Erythroblast (primary cell): ENCODE measurements at places on chromosomes 13 and 19.

GRCh38 chr13:73924607-73925006, 209.6 kb downstream of the KLF12 start:
- DNase-seq = no peak

- DNase-seq = no peak
Measured at GRCh38 chr13:30456290-30456689, 9.4 kb downstream of the HMGB1 start.

- no peak for DNase-seq
Measured at GRCh38 chr19:47398707-47399597, 20.4 kb downstream of the MEIS3 start.

DNA sequence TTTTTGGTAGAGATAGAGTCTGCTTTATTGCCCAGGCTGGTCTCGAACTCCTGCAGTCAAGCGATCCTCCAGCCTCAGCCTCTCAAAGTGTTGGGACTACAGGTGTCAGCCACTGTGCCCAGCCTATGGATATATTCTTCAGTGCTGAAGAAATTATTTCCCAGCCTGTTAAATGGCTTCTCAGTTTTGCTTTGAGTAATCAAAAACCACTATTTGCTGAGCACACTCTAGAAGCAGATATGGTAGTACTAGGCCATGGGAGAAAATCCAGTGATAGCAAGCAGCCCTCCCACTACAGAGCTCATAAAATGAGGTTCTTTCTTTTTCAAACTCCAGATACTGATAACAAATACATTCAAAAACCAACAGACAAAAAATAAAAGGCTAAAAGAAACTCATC, 80.6 kb upstream of the CLDN10 start:
- no peak for DNase-seq

DNA sequence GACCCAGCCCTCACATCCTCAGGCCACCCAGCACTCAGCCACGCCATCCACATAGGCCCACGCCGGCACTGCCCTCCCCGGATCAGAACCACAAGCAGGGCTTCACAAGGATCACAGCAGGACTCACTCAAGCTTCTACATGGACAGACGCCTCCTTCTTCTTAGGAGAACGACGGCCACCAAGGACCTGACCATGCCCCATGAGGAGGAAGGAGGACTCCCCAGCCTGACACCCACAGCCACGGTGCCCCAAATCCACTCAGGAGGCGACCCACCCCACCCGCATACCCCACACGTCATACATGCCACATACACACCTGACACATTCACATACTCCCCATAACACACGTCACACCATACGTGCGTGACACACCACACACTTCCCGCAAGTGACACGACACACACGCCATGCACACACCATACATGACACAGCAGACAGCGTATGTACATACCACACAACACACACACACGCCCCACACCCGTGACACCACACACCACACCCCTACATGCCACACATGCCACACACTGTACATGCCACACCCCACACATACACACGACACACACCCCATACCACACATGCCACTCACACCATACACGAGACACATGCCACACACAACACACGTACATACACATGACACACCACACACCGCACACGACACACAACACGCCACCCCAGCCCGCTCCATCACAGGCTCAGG, 50.4 kb downstream of the MLLT1 start:
- no peak for DNase-seq

DNA sequence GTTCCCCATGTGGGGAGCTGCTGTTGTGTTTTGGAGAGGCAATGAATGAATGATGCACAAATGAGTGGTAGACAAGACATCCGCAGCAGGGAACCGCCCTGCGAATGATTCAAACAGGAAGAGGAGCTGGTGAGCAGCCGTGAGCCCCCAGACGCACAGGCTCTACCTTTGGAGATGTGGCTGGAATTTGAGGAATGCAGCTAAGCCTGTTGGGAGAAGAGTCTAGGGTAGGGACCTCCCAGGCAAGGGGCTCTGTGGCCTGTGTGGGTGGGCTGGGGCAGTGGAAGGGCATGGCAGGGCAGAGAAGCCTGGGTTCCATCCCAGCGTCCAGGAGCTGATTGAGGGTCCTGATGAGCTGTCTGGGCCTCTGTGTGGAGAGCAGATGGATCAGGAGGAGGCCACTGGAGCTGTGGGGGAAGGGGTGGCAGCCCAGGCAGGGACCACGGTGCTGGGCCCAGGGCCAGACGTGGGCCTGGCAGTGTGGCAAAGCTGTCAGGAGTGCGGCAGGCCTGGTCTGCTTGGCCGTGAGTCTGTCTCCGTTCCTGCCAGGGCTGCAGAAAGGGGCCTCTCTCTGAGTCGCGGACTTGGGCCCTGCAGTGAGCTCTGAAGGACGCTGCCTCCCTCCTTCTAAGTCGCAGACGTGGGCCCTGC, 41.8 kb upstream of the DCUN1D2 start:
- no peak for DNase-seq

- no peak for DNase-seq
Measured at GRCh38 chr13:51394724-51395123, 55.2 kb downstream of the SERPINE3 start.

- no peak for DNase-seq
Measured at GRCh38 chr19:55444646-55445045, 1.5 kb upstream of the SHISA7 start.

- no peak for DNase-seq
Measured at GRCh38 chr19:10339380-10339960, at the start of gene ICAM3. ICAM3 (minus strand) TSS chr19:10339624; CDS start chr19:10339614, 10 bp downstream.

GRCh38 chr19:51123381-51123800, 1.3 kb upstream of the SIGLEC9 start:
- DNase-seq = no peak

- no peak for DNase-seq
Measured at GRCh38 chr13:99469041-99469440, 32.2 kb upstream of the TM9SF2 start.

DNA sequence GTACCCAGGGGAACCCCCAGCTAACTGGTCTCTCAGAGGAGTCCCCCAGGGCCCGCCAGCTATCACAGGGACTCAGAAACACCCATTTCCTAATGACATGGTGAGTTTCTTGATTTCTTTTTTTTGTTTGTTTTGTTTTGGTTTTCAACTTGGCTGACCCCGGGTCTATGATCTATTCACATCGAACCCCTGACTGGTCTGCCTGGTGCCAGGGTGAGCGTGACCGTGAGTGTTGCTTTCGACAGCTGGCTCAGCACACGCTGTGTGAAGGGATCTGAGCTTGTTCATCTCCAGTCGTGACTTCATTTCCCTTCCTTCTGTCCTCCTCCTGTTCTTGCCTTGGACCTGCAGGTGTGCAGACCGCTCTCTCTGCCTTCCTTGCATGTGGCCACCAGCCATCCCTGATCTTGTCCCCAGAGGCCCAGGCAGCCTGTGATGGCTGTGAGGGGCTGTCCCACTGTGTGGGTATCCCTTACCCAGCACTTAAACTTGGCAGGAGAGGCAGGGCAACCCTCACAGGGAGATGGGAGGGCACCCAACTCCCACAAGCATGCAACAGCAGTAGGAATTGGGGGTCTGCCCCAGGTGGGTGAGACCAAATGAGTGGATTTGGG, 26.2 kb downstream of the TMEM161A start:
- no peak for DNase-seq

DNA sequence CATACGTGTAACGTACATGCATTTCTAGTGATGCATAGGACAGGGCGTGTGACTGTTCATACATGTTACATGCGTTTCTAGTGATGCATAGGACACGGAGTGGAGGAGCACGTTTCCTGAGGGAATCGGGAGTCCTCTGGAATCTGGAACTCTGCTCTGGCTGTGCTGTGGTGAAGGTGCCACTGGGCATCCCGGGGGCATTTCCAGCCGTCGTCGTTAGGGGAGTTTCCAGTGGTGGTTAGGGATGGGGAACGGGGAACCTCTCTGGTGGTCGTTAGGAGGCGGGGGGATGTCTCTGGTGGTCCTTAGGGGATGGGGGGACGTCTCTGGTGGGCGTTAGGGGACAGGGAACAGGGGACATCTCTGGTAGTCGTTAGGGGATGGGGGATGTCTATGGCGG, 209.6 kb upstream of the SOX1 start:
- DNase-seq = no peak

GRCh38 chr19:17993076-17993813, 14.7 kb upstream of the ARRDC2 start:
- DNase-seq = no peak

GRCh38 chr13:97648171-97648880, 214.4 kb downstream of the RAP2A start:
- DNase-seq = no peak

DNA sequence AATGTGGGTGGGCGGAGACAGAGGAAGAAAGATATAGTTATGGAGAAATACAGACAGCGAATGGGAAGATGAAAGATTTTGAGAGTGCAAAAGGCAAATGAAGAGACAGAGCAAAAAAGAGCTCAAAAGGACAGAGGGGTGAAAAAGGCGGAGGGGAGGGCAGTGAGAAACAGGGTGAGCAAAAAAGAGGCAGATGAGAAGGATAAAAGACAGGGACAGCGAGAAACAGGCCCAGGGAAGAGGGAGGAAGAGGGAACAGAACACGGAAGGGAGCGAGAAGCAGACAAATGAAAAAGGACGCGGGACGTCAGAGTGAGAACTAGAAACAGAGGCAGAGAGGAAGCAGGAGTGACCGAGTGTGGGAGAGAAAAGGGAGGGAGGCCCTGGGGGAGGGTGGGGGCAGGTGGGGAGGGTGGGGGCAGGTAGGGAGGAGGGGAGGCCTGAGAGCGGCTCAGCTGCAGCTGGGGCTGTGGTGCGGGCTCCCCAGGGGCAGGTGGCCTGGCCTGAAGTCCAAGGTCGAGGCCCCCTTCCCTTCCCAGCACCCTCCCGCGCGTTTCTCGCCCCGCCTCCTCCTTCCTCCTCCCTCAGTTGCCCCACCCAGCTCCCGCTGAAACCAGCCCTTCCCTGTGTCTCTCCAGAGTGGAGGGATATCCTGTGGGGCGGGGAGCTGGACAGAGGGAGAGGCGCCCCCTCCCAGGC, 2.9 kb downstream of the KLK1 start:
- DNase-seq = no peak

DNA sequence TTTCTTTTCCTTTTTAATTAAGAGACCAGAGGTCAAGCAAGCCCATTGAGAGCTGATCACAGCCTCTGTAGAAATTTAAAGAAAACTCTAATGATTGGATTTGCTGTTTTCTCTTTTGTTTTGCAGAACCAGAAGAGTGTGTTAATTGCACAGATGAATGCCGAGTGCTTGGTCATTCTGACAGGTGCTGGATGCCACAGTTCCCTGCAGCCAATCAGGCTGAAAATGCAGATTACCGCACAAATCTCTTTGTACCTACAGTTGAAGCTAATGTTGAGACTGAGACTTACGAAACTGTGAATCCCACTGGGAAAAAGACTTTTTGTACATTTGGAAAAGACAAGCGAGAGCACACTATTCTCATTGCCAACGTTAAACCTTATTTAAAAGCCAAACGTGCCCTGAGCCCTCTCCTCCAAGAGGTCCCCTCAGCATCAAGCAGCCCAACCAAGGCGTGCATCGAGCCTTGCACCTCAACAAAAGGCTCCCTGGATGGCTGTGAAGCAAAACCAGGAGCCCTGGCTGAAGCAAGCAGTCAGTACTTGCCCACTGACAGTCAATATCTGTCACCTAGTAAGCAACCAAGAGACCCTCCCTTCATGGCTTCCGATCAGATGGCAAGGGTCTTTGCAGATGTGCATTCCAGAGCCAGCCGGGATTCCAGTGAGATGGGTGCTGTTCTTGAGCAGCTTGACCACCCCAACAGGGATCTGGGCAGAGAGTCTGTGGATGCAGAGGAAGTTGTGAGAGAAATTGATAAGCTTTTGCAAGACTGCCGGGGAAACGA, 93.1 kb downstream of the PCDH17 start:
- no peak for DNase-seq

- no peak for DNase-seq
Measured at GRCh38 chr13:112934078-112934477, 34.9 kb upstream of the MCF2L start.

DNA sequence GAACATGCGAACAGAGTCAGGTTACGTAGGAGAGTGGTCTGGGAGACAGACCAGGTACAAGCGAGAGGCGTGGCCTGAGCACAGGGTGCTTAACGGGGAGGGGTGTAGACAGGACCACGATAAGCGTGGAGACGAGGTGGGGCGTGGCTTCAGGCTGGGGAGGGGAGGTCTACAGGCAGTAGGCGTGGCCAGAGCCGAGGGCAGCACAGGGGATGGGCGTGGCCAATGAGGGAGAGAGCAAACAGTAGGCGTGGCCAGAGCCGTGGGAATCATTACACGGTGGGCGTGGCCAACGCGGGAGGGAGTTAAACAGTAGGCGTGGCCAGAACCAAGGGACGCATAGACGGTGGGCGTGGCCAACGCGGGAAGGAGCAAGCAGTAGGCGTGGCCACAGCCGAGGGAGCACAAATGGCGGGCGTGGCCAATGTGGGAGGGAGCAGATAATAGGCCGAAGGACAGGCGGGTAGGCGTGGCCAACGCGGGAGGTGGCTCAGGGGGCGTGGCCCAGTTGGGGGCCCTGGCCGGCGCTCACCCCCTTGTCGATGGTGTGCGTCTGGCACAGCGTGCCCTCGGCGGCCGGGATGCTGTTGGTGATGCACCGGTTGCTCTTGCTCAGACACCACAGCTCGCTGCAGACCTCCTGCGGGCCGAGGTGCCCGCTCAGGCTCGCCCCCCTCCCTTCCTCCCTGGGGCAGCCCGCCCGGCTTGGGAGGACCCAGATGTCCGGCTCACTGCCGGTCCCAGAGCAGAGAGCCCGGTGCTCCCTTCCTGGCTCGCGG, 15.2 kb upstream of the MYO1F start:
- DNase-seq = peak; percentile 92

DNA sequence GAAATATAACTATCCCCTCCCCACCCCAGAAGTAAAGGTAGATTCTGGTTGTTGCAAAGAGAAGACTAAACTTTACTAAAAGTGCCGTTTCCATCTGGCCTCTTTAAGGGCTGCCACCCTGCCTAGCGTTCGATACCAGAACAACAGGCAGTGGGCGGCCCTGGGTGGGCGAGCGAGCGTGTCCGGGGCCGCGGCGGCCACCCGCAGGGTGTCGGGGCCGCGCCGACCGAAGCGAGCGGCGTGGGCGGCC, 2.6 kb downstream of the FGF9 start:
- DNase-seq = peak; percentile 44

- no peak for DNase-seq
Measured at GRCh38 chr13:102536196-102536595, 60.6 kb upstream of the TPP2 start.

DNA sequence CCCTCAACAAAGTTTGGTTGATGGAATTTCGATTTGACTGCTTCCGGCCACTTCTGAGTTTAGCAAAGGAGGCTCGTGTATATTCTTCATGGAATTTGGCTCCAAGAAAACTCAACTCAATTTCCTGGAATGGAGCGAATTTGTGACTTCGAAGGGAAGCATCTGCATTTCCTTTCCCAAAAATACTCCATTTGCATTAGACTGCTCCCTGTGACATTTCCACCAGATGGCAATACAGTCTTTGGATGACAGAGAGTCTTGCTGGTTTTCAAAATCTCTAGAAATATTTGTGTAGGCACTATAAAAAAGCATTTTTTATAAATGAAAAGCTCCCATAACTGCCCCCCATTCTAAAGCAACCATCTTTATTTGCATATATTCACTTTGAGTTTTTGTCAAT, 4.1 kb downstream of the C1QTNF9 start:
- DNase-seq = no peak

GRCh38 chr19:43674596-43674995, 4.6 kb upstream of the PLAUR start:
- DNase-seq = no peak

GRCh38 chr13:28136916-28137315, 1.4 kb upstream of the PAN3 start:
- DNase-seq = peak; percentile 60

GRCh38 chr13:21674490-21675009, 3.7 kb downstream of the FGF9 start:
- peak; percentile 11 for DNase-seq

GRCh38 chr19:13033819-13034611, 38.7 kb downstream of the NFIX start:
- peak; percentile 72 for DNase-seq

GRCh38 chr19:38654628-38655055, 7.2 kb downstream of the ACTN4 start:
- no peak for DNase-seq
